ENCODE measurements at places on chromosomes 6 and 20. TPM values are rescaled to one million over a fixed set of nuclear protein-coding genes. Genes with fewer than 3 reads are reported as not detected.

RAET1L gene
- 3.1 TPM for total RNA-seq

GRCh38 chr6:88339761-88340160 is 173.6 kb upstream of the CNR1 start:
- no peak for DNase-seq

SLC22A1 gene
- 0.12 TPM for total RNA-seq

DNA sequence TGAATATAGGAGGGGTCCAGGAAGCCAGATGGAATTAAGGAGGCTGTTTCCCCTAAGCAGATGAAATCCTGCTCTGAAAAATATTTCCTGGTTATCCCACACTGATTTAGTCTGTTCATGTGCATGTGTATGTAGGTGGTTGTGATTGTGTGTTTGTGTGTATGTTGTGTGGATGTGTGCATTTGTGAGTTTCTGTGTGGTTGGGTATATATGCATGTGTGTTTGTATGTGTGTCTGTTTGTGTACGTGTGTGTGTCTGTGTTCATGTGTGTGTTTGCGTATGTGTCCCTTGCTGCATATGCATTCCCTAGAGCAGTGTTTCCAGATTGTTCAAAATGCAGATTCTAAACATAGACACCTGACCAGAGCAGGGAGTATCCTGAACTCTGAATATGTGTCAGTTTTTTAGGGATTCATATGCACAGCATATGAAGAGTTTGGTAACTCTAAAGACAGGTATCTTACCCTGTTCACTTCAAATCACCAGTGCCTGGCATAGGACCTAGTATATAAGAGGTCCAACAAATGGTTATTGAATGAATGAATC is 239.8 kb downstream of the MAFB start:
- DNase-seq, result no peak

GRCh38 chr6:108437821-108438220 is 122.9 kb upstream of the FOXO3 start:
- no peak for DNase-seq

DNA sequence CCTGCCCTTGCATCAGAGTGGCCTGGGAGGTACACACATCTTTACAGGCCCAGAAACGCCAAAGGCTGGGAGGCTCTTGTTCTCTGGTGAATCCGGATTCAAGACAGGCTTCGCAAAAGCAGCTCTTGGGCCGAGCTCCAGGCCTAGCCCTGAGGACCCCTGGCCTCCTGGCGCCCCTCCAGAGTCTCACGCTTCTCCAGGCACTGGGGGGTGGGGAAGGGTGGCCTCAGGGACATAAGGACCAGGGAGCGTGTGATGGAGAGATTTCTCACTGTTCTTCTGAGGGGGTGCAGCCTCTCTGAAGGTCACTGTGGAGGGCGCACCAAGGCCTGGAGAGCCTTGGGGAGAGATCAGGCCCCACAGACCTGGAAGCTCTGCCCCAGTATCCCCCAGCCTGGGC is 349.2 kb downstream of the ZFAND3 start:
- no peak for DNase-seq

- no peak for DNase-seq
Measured at GRCh38 chr6:26045928-26046368, 41.3 kb upstream of the HFE start.

- DNase-seq, result no peak
Measured at GRCh38 chr6:159988983-159989454, 20.1 kb downstream of the IGF2R start.

DNA sequence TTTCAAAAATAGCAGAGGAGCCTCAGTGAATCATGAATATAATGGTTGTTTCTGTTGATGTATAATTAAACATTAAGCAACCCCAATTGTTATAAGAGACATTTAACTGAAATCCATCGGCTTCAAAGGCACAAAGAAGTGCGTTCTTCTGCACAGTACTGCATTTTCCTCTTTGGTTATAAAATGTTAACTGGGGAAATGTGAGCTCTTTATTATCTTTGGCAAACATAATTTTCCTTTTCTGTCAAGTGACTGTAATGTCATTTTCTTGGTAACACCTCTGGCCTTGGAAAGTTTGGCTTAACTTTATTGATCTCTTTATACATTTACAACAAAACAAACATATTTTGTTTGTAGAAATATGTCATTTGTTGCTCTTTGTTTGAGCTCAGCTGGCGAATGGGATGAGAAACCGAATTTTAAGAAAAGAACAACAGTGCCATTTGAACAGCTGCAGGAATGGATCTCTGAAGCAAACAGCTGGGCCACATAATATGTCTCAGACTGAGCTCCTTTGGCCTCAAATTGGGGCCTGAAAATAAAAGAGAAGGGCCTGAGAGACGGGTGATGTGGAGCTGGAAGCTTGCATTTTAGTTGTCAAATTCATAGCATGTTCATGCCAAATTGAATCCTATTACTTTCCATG is 427.0 kb upstream of the SPTLC3 start:
- no peak for DNase-seq

- DNase-seq, result no peak
Measured at GRCh38 chr6:96391776-96392360, 129.7 kb upstream of the UFL1 start.

DNA sequence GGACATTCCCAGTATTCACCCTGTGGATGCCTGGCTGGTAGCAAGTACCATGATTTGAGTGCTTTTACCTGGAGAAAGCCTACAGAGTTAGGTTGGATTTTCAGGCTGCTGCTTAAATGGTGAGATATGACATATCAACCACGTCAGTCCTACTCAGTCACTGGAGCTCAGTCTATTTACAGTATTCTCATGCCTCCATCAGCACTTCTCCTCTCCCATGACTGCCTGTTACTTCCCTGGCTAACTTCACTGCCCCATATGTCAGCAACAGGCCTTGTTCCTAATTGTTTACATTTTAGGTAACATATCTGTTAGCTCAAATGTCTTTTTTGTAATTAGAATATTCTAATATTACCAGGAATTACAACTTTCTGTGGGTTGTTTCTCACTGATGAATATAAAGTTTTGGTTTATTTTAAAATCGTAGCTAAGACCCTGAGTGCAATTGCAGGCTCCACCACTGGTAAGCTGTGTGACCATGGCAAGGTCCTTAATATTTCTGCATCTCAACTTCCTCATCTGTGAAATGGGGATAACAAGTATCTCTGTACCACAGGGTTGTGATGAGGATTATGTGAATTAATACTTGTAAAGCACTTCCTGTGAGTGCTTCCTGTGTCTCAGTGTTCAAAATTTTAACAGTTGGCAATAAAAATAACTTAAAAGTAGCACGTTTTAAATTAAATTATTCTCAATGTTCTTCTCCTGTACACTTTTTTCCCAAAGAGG is 54.3 kb downstream of the RNF144B start:
- no peak for DNase-seq

DNA sequence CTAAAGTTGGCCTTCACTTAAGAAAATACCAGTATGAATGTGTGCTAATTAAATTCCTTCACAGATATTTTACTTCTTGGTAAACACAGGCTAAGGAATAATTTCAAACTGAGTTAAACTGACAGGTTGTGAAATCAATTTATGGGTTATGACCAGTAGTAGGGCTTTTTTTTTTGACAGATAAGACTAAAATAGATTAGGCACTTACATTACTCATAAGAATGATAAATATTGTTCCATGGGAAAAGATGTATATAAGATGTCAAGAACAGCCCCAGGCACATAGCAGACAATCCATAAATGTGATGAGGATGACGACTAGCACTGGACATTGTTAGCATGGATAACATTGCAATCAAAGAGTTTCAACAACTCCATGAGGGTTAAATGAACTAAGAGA is 22.9 kb downstream of the NT5E start:
- no peak for DNase-seq

GRCh38 chr20:12916699-12917098 is 92.1 kb upstream of the SPTLC3 start:
- peak; percentile 88 for DNase-seq
